ENCODE measurements at places on chromosomes 16 and 17.

DNA sequence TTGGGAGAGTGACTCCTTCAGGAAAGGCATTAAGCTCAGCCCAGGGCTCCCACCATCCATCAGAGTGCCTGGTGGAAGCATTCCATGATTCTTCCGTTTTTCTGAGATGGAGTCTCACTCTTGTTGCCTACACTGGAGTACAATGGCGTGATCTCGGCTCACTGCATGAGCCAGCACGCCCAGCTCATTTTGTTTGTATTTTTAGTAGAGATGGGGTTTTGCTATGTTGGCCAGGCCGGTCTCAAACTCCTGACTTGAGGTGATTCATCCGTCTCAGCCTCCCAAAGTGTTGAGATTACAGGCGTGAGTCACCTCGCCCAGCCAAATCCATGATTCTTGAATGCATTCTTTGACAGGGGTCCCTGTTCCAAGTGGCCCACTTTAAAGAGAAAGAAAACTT lies 23.1 kb downstream of the MIS12 start:
- no peak for DNase-seq

DNA sequence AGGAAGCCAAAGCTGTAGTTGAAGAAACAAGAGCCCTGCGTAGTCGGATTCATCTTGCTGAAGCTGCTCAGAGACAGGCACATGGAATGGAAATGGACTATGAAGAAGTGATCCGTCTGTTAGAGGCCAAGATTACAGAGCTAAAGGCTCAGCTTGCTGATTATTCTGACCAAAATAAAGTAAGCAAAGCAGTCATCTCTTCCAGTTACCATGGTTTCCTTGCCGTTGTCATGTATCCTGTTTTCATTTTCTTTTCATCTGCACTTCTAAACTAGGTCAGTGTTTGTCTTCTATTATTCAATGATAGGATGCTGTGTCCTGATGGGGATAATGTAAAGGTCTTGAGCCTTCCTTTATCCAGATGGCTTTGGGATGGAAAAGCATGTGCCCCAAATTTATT lies 104.3 kb downstream of the STXBP4 start:
- no peak for DNase-seq

- DNase-seq: peak; percentile 24
Measured at GRCh38 chr16:89357055-89357816, 133.1 kb downstream of the ANKRD11 start.

DNA sequence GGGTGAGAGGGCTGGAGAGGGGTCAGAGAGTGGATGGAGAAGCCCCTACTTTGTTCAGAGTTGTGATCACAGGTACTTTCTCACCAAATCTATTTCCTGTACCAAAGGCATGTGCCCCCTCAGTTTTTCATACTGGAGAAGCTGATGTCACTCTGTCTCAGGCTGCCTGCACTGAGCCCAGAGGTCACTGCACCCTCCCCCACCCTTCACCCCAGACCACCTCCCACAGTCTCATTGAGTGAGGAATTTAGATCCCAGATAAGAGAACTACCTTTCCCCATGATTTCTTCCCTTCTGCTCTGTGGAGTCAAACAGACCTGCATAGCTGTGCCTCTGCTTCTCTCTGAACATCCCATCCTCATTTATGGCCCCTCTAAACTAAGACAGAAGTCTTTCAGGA lies 140.0 kb upstream of the IRX6 start:
- DNase-seq: no peak

GRCh38 chr16:279531-279930 lies 860 bp upstream of the ARHGDIG start:
- no peak for DNase-seq

DNA sequence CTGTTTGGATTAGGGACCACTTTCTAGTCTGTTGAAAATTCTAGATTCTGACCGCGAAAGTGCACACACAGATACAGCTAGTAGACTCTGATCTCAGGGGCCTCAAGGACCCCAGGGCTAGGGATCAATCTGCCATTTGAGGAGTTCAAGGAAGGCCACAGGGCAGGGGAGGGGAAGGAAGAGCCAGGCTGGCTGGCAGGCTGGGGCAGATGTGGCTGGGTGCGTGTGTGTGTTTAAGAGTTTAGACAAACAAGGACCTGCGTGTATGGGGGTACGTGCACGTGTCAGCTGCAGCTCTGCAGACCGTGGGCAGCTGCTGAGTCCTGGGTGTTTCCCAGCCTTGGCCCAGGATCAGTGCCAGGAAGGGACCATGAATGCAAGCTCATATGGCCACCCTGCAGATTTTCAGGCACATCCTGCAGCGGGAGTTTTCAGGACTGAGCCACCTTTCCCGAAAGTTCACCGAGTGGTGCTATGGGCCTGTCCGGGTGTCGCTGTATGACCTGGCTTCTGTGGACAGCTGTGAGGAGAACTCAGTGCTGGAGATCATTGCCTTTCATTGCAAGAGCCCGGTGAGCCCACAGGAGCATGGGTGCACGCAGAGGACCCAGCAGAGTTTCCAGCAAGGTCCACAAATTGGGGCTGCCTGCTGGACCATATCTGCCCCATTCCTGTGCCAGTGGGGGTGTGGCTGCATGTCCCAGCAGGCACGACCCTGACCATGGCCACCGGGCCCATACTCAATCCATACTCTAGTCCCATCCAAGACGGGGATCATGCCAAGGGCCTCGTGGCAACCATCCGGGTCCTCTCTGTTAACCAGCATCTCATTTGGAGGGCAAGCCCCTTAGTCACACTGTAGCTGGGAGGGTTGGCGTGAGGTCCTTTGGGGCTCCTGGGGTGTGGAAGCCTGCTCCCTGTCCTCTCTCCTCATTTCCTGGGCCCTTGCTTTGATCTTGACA lies 10.6 kb downstream of the TRPV2 start:
- no peak for DNase-seq

DNA sequence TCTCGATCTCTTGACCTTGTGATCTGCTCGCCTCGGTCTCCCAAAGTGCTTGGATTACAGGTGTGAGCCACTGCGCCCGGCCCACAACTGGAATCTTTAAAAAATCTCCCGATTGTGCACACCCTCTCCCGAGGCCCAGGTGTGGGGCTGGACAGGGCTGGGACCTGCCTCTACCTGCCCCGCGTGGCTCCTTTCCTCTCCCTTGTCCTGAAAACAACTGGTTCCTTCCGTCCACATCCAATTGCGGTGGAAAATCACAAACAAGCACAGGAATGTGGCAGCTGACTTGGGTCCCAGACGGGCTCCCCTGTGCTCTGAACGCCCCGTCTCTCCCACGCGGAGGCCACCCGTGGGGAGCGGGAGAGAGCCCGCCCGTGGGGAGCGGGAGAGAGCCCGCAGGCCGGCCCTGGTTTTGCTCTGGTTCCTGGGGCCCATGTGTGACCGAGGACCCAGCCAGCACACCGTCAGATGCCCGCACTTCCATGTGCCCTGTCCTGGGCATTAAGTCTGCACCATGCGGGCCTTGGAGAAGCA lies 3.0 kb upstream of the TMEM204 start:
- DNase-seq: no peak

Data from stimulated activated CD8-positive, alpha-beta memory T cell treated with anti-CD3 and anti-CD28 coated beads, Interleukin-15, amount 100 ng/mL, for 24 hours (primary cell).